ENCODE measurements at places on chromosomes 16 and 17.

DNA sequence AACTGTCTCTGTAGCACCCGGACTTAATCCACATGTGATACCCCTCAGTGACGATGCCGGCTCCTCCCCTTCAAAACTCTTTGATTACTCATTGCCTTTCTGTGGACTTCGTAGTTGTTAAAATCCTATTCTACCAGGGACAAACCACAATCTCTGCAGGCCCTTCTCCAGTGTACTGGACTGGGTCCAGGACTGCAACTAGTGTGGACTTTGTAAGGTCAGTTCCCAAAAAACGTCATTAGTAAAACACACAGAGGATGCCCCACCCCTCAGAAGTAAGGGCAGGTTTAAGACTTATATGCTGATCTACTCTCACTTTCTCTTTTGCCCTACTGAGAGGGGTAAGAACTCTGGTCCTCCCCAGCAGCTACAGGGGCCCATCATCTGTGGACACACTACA is 10.5 kb upstream of the NUDT7 start:
- H3K4me1 ChIP-seq = no peaks in the 10 kb centered on the region
- no peaks in the 10 kb centered on the region for H3K27me3 ChIP-seq
- no peak for DNase-seq
- H3K4me3 ChIP-seq = no peak overlapping the region

DNA sequence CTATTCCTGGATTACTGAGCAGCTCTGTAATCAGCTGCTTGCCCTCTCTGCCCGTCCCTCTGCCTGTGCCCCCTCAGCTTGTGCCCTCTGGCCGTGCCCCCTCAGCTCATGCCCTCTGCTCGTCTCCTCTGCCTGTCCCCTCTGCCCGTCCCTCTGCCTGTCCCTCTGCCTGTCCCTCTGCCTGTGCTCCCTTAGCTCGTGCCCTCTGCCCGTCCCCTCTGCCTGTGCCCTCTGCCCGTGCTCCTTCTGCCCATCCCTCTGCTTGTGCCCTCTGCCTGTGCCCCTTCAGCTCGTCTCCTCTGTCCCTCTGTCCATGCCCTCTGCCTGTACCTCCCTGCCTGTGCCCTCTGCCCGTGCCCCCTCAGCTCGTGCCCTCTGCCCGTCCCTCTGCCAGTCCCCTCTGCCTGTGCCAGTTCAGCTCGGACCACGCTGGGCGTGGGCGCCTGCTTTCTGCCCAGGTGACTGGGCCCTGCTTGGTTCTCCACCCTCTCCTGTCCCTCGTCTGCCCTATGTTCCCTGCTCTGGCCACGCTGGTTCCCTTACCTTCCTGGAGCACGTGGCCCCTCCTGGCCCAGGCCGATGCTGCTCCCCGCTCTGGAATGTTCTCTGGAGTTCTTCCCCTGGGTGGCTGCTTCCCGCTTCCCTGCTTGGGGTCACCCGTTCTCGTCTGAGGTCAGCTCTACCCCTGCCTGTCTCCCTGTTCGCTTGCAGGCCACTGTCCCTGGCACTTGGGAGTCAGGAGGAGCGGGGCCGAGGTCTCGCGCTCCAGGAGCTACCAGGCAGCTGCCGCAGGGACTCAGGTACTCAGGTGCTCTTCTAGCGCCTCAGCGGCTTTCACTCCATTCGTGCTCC is 63.9 kb downstream of the BANP start:
- H3K4me3 ChIP-seq = no peak overlapping the region
- H3K36me3 ChIP-seq = peaks cover 77% of the 10 kb centered on the region
- H3K4me1 ChIP-seq = peaks cover under 1% of the 10 kb centered on the region
- no peaks in the 10 kb centered on the region for H3K27me3 ChIP-seq
- DNase-seq = peak; percentile 9

GRCh38 chr17:17659340-17659739 is 21.9 kb upstream of the RAI1 start:
- no peak overlapping the region for H3K4me3 ChIP-seq
- H3K36me3 ChIP-seq = peaks cover 3% of the 10 kb centered on the region
- H3K4me1 ChIP-seq = peaks cover 28% of the 10 kb centered on the region
- peaks cover 7% of the 10 kb centered on the region for H3K27me3 ChIP-seq
- no peak overlapping the region for H3K27ac ChIP-seq

- H3K4me1 ChIP-seq = no peaks in the 10 kb centered on the region
- H3K27me3 ChIP-seq = no peaks in the 10 kb centered on the region
- no peak for DNase-seq
- H3K36me3 ChIP-seq = peaks cover 66% of the 10 kb centered on the region
Observed at GRCh38 chr16:3728424-3729160, 11.3 kb upstream of the TRAP1 start.

DNA sequence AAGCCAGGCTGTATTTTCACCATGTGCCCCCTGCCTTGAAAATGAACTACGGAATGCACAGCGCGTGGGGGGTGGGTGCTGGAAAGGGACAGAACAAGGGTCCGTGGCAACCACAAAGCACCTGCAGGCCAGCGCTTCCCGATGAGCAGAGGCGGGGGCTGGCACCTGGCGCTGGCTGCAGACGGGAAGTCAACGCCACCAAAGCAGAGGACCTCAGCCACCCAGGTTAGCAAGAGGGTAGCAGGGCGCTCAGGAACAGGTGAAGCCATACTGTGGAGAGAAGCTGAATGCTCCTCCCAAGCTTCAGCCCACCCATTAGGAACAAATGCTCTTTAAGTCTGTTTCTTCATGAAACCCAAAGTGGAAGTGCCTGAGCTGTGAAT is 64.7 kb downstream of the KLHDC4 start:
- peaks cover 17% of the 10 kb centered on the region for H3K36me3 ChIP-seq
- peak overlapping the region; percentile 19 for H3K4me3 ChIP-seq
- no peak for DNase-seq
- H3K4me1 ChIP-seq = peaks cover 58% of the 10 kb centered on the region
- peak overlapping the region; percentile 82 for H3K27ac ChIP-seq

Measured in activated B cell treated with CpG ODN at 0.5 μM for 24 hours (primary cell).